ENCODE measurements at places on chromosomes 3 and 15.

DNA sequence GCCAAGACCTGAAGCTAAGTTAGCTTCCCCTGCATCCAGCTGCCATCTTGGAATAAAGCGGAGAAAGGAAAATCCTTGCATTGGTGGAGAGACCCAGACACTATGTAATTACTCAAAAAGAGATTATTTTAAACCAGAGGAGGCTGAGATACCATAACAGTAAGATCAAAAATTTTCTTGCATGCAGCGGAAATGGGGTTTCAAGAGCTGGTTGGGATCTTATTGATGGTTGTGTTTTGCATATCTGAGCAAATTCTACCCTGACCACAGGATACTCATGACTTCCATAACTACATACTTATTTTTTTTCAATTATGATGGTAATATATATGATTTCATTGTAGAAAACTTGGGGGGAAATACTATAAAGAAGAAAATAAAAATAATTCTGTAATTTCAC lies 17.5 kb downstream of the TMEM158 start:
- DNase-seq, result no peak

GRCh38 chr3:169999433-169999832 lies 32.8 kb downstream of the SEC62 start:
- DNase-seq, result no peak

- DNase-seq, result no peak
Observed at GRCh38 chr3:33798113-33798417, 365 bp upstream of the PDCD6IP start.

GRCh38 chr3:42749753-42750231 lies 23.3 kb downstream of the CCDC13 start:
- DNase-seq, result no peak

- no peak for DNase-seq
Observed at GRCh38 chr3:11845651-11846050, 1.0 kb downstream of the TAMM41 start.

DNA sequence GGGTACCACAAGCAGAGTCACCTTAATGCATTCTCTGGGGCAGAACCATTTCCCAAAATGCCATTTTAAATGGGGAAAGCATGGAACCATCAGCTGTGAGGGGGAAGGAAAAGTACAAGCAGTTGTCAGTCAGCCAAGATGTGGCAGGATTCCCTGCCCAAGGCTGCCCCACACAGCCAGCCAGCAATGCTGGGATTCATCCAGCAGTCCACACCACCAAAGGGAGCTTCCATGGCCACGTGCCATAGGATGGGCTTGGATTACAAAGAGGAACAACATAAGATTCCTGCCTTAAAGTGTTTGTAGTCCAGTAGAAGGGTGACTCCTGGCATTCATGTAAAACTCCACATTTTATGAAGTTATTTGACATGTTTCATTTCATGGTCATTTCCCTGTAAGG lies 233.3 kb downstream of the SHOX2 start:
- DNase-seq, result no peak

DNA sequence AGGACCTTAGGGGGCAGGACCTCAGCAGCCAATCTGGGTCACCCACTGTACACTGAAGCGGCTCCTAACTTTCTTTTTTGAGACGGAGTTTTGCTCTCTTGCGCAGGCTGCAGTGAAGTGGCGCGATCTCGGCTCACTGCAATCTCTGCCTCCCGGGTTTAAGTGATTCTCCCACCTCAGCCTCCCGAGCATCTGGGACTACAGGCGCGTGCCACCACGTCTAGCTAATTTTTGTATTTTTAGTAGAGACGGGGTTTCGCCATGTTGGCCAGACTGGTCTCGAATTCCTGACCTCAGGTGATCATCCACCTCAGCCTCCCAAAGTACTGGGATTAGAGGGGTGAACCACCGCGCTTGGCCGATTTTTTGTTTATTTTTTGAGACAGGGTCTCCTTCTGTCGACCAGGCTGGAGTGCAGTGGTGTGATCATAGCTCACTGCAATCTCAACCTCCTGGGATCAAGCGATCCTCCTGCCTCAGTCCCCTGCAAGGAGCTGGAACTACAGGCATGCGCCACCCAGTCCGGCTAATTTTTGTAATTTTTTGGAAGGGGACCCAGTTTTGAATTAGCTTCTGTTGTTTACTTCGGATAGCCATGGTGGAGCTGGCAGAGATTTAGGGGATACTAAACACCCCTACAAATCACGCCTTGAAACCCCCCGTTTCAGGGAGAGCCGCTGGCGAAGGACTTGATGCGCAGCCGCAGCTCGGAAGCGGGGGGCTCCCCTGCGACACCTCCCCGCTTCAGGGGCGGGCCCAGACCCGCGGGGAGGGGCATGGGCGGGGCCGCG lies 1.5 kb upstream of the CLK3 start:
- DNase-seq, result no peak

GRCh38 chr15:76576523-76577279 lies 240.1 kb downstream of the ISL2 start:
- peak; percentile 76 for DNase-seq

GRCh38 chr3:17632401-17633100 lies 109.9 kb downstream of the TBC1D5 start:
- DNase-seq, result peak; percentile 77

- DNase-seq, result peak; percentile 91
Observed at GRCh38 chr3:17730318-17730967, 12.0 kb downstream of the TBC1D5 start.

Data from astrocyte of the spinal cord (primary cell).